Activated CD4-positive, CD25-positive, alpha-beta regulatory T cell treated with anti-CD3 and anti-CD28 coated beads, Interleukin-2, amount 50 U/mL, for 16 hours (primary cell): ENCODE measurements at places on chromosomes 3 and 15.

DNA sequence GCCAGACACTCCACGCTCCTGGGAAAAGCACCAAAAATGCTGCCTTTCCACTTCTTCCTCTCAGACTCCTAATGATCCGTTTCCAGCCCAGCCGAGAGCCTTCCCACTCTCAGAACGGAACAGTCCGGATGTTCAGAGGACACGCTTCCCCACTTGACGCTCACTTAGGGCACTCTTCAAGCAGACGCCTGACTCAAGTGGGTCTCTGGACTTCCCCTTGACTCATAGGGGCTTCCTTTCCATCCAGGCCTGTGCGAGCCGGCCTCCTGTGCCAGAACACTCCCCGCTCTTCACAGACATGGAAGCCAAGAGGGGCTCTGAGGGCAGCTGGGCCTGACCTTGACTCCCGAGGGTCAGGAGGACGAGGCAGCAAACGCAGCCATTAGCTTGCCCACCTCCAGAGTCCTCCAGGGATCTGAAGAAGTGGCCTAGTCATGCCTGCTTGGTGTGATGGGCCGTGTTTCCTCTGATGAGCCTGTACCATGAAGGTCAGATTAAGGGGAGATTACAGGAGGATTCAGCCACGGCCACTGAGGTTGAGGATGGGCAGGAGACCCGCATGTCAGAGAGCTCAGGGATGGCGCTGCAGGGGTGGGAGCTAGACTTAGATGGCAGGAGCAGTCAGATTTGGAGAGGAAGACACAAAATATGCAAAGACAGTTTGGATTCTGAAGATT is 114.7 kb upstream of the TLE3 start:
- no peak for DNase-seq

DNA sequence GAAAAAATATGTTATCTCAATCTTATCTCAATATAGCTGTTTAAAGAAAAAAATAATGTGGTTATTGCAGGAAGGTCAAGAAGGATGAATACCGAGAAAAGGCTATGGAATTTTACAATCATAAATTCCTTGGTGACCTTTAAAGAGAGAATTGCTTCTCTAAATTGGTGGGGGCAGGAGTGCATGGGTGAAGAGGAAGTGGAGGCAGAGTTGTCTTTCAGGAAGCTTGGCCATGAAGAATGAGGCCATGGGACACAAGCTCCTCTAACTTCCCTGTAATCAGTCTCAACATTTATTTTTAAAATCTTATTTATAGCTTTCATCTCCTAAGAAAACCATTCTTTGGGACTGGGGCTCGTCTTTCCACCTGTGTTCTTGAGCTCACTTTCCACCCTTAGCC is 22.4 kb upstream of the ALDH1A2 start:
- no peak for DNase-seq

- no peak for DNase-seq
Observed at GRCh38 chr3:156761007-156761406, 65.1 kb upstream of the LEKR1 start.

DNA sequence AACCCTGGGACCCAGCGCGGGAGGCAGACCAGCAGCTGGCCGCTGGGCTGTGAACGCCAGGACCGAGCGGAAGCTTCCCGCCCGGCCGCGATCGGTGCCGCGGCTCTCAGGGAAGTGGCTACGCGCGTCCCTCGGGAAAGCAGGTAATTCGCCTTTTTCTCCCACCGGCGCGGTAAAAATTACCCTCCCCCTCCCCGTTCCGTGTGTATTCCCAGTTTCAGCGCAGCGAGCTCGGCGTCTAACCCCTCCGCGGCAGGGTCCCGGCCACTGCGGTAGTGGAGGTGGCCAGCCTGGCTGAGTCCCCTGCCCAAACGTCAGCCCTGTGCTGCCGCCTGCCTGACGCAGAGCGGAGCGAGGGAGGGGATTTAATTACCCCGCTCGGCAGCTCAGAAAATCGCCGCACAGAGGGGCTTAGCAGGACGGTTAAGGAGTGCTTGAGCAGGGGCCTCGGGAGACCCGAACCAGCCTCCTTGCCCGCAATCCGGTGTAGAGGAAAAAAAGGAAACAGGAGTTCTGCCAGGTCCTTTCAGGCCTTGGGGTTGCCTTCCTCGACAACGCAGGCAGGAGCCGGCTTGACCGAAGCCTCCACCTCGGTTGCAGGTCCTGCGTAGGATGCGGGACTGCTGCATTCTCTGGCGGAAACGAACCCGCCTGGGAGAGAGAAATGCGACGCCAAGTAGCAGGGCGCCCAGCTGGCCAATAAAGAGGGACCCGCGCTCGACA is 2.9 kb downstream of the GATA2 start:
- DNase-seq, result no peak

DNA sequence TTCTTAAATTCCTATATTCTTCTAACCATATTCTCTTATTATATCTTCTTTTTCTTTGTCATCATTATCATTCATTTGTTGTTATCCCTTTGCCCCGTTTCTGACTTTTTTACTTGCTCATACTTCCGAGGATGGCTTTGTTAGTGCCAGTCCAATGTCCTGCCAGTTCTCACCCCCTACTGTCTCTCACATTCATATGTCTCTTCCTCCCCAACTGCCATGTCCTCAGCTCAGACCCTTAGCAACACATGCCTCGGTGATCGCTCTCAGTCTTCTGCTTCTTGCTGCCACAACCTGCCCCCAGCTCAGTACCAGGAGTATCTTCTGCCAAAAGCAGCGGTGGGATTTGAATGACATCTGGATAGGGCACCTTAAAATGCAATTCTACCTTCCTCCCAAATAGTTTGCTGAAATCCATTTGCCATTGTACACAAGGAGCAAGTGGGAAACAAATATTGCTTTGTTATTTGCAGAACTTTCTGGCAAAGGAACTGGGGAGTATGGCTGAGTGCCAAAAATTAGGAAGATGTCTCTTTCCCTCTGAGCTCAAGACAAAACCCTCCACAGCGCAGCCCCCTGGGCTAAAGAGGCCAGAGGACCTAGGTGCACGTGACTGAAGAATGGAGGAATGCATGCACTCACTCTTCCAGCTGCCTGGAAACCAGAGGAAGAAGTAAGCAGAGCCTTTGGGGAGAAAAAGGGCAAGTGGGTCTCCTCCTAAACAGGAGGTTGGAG is 57.7 kb upstream of the CTNNB1 start:
- no peak for DNase-seq
